ENCODE measurements at places on chromosomes 3 and 15.
A peak's percentile ranks its signal among the peaks of the same experiment; 100 is the strongest.

- DNase-seq = no peak
Measured at GRCh38 chr3:65130782-65131181, 443.0 kb upstream of the ADAMTS9 start.

- no peak for DNase-seq
Measured at GRCh38 chr15:61035311-61035710, 193.8 kb downstream of the RORA start.

DNA sequence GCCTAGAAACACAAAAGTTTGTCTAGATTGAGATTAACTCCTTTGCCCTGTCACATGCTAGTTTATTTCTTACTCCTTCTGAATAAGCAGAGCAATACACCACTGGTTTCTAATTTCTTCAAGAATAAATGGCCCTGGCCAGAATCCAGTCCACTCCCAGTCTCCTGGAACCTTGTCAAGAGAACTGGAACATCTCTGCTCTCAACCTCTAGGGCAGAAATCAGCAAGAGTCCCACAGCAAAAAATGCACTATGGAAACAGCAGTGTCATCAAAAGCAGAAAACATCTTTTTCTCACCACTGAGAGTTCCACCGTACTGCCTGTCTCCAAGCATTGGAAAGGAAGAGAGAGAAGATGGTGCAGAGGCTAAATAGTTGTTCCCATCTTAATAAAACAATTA is 35.9 kb upstream of the PPP2R3A start:
- DNase-seq = no peak

DNA sequence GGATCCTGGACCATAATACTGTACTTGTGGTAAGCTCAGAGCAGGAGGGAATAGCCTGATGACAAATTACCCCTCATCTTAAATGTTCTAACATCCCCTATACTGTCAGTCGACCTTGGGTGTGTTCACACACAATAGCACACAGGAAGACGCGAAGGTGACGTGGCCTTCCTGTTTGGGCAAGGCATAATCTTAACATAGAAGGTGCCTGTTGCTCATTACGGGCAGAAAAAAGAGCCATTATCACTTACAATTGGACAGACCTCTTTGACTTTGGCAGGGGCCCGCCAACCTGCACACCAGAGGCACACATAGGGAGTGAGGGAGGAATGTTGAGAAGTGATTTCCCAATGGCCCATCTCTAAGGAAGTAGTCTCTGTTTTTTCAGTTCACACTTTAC is 144.2 kb downstream of the ANO10 start:
- DNase-seq = no peak

DNA sequence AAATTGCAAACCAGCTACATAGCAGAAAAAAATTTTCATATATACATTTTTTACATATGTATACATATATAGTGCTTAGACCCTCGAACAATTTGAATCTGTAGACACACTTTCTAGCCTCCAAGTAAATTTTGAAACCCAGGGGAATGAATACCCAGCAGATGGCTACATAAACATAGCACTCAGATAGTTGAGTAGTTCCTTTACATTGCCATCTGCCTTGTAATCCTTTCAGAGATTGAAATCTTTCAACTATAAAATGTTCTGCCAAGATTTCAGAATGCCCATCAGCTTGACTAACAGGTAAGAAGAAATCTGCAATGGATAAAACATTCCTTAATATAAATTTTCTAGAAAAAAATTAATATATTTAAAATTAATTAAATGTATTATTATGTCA is 1333.5 kb upstream of the CADM2 start:
- no peak for DNase-seq

- DNase-seq = no peak
Measured at GRCh38 chr3:31114929-31115283, 220.4 kb upstream of the GADL1 start.

DNA sequence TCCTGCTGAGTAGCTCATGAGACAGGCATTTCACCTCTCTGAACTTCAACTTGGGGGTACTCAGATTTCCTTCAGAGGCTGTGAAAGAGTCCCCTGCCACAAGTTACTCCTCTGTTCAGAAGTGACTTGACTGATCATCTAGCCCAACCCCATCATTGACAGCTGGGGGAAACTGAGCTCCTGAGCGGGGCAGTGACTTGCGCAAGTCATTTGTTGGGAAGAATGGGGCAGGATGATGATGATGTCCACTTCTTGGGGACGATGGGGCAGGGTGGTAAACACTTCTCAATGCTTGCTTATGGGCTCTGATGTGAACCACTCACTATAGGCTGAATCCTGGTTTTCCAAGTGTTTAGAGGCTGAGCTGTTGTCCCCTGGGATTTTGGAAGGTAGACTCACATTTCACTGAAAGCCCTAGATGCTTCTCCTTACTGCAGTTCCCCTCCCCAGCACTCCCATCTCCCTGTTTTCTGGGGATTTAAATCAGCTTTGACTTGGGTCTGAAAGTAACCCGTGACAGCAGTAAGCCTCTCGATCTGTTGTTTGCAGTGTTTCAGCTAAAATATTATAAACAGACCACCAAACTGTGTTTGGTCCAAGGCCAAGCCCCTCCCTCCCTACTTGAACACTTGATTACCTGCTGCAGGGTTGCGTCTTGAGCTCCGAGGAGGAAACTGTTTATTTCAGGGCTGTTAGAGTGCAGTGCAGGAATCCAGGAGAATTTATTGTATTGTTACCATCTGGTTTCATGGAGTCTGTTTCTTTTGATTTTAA is 25.1 kb downstream of the SMAD3 start:
- DNase-seq = no peak

- no peak for DNase-seq
Measured at GRCh38 chr3:28606283-28606682, 257.7 kb upstream of the AZI2 start.

- DNase-seq = peak; percentile 1
Measured at GRCh38 chr3:59212128-59212779, 162.4 kb upstream of the CFAP20DC start.

- DNase-seq = no peak
Measured at GRCh38 chr15:65752151-65752700, 39.9 kb downstream of the DENND4A start.

DNA sequence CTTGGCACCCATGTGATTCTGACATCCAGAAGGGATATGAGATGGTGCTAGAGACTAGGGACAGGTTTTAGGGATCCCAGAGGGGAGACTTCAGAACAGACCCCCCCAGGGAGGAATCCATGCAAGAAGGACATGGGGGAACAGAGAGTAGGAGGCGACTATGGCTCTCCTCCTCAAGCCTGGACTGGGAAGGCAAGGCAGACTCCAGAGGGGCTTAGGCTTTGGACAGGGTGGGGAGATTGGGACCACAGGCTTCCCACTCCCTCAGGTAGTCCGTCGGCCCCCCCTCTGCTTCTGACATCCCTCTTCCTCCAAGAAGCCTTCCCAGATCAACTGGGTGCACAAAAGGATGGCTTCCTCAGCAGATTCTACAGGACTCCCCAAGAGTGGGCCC is 3.0 kb upstream of the VIPR1 start:
- DNase-seq = no peak

GRCh38 chr15:41207687-41208448 is 22.7 kb downstream of the EXD1 start:
- DNase-seq = no peak

- no peak for DNase-seq
Measured at GRCh38 chr3:127796831-127797150, 25.5 kb downstream of the MGLL start.

DNA sequence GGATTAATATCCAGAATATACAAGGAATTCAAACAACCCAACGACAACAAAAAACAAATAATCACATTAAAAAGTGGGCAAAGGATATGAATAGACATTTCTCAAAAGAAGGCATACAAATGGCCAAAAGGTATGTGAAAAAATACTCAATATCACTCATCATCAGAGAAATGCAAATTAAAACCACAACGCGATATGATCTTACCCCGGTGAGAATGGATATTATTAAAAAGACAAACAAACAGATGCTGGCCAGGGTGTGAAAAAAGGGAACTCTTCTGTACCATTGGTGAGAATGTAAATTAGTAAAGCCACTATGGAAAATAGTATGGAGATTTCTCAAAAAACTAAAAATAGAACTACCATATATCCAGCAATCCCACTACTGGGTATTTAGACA is 43.5 kb upstream of the MEF2A start:
- DNase-seq = no peak

GRCh38 chr15:71148048-71148447 is 32.8 kb downstream of the THSD4 start:
- no peak for DNase-seq

DNA sequence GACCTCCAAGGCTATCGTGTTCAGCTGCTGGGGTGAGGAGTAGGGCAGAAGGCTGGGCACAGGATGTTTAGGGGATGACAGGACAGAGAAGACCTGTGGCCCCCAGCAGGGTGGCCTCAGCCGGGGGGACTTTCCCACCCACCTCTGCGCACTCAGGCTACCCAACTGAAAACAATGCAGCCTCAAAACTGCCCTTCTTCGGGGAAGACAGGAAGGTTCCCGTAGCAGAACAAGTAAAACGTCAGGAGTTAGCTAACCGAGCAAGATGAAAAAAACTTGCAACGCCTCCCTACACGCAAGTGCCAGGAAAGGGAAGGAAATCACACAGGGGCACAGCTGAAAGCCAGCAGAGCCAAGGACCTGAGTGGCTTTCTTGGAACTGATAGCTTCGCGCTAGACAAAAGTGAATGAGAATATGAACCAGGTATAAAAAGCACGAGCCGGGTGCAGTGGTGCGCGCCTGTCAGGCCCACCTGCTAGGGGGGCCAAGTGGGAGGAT is 38.4 kb upstream of the FURIN start:
- DNase-seq = no peak

DNA sequence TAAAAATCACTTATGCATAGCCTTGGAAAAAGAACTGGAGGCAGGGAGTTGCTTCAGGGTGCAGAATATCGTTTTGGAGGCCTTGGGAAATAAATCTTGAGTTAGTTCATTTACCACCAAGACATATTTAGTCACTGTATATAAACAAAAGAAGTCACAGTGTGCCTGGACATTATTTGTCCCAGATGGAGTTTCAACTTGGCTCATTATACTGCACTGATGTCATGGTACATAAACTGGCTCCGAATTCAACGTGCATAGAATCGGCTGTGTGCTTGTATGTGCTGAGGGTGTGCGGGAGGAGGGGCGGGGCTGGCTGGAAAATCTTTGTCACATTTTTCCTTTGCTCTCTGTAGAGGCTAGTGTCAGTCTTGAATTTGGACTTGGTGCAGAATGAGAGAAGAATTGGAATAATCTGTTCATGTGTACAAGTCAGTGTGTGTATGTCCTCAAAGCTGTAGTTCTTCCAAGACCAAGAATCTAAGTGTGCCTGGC is 86.6 kb downstream of the FNDC3B start:
- no peak for DNase-seq

GRCh38 chr3:12192173-12192572 is 33.5 kb upstream of the TIMP4 start:
- DNase-seq = no peak

GRCh38 chr3:2540115-2540514 is 441.4 kb downstream of the CNTN4 start:
- DNase-seq = no peak

DNA sequence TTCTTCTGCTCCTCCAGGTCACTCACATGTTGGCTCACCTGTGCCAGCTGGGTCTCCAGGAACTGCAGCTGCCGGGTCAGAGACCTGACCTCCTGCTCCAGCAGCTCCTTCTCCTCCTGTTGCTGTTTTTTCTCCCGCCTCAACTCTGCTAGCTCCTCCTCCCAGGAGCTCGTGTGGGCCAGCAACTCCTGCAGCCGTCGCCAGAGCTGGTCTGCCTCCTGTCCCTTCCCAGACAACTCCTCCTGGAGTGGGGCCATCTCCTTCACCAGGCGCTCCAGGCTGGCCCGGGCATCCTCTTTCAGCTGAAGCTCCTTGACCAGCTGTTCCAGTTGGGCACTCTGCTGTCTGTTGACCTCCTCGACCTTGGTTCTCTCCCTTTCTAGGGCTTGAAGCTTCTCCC is 24.5 kb downstream of the CXCR6 start:
- DNase-seq = no peak

DNA sequence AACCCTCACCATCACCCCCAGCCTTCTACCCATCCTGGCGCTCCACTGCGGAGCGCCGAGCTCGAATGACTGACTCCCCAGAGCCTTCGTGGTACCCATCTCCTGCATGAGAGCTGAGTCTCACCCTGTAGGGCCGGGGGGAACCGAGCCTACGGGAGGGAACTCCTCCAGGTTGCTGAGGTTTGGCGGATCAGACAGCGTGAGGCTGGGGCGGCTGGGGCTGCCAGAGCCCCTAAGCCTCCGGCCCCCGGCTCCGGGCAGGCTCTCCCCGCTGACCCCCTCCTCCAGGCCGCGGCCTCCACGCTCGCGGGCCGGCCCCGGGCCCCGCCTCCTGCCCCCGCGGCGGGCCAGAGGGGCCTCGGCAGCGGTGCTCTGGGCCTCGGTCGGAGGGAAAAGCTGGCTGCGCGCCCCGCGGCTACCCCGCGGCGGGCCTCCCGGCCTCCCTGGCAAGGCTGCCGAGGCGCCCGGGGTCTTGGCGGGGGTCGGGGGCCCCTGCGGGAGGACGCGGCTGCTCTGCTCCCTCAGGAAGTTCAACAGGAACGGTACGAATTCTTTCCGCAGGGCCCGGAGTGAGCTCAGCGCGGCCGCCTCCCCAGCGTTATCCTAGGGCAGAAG is 643 bp downstream of the CDAN1 start:
- no peak for DNase-seq

GRCh38 chr15:33045066-33045810 is 149.3 kb downstream of the FMN1 start:
- DNase-seq = no peak

- no peak for DNase-seq
Measured at GRCh38 chr3:40247714-40248454, 61.6 kb upstream of the EIF1B start.

- DNase-seq = no peak
Measured at GRCh38 chr15:63430766-63431451, 49.3 kb upstream of the CA12 start.

DNA sequence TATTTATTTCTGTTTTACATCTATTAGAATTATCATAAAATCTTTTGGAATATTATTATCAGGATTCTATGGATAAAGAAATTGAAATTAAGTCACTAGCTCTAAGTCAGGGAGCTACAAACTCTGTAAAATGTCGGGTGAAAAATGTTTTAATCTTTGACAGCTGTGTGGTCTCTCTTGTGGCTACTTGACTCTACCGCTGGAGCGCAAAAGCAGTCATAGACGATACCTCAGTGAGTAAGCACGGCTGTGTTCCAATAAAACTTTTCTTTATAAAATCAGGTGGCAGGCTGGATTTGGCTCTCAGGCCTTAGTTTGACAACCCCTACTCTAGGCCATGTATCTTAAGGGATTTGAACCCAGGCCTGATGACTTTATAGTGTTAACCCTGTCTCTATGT is 88.5 kb upstream of the PFN2 start:
- no peak for DNase-seq

- no peak for DNase-seq
Measured at GRCh38 chr3:101495552-101495951, 17.5 kb downstream of the SENP7 start.

- no peak for DNase-seq
Measured at GRCh38 chr3:177420651-177421480, 223.6 kb upstream of the TBL1XR1 start.

GRCh38 chr15:78208341-78208844 is 26.0 kb downstream of the ACSBG1 start:
- DNase-seq = no peak
